ENCODE measurements at places on chromosomes 6 and 20.

- no peak for DNase-seq
These were observed 235.0 kb upstream of the GMDS start for GRCh38 chr6:2480267-2480966.

DNA sequence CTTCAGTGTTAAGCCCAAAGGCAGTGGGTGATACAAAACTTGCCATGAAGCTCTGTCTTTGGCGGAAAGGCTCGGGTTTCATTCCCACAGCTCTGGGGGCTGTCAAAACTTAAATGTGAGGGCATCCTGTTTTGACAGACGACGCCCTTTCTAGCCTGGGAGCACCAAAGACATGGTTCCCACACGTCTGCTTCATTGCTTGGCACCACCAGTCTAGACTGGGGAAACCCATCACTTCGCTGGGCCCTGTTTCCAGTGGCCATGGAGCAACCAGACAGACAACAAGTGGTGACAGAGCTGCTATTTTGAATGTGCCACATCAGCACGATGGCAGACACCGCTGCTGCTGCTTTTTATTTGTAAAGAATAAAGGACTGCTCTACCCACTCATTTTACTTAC, 127.5 kb downstream of the SASH1 start:
- DNase-seq, result no peak

GRCh38 chr20:61759286-61760065, 306.2 kb downstream of the TAF4 start:
- no peak for DNase-seq

DNA sequence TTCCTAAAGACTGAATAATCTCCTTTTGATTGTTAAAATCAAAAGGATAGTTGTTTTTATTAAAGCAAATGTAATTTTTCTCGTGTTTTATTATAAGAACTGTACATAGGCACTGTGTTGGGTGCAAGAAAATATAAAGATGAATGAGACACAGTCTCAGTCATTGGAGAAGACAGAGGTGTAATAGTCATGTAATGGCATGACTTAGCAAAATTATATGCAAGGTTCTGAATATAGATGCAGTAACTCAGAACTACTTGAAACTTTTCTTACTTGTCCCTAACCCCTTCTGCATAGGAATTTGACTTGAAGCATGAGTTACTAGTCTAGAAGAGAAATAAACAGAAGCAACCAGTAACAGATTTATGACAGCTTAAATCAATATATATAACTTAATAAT, 14.9 kb downstream of the WTAP start:
- DNase-seq, result no peak

- peak; percentile 32 for DNase-seq
These were observed 2.1 kb downstream of the PTPRT start for GRCh38 chr20:43187476-43188233.

GRCh38 chr20:31833130-31833930, 12.1 kb downstream of the FOXS1 start:
- DNase-seq, result peak; percentile 43

DNA sequence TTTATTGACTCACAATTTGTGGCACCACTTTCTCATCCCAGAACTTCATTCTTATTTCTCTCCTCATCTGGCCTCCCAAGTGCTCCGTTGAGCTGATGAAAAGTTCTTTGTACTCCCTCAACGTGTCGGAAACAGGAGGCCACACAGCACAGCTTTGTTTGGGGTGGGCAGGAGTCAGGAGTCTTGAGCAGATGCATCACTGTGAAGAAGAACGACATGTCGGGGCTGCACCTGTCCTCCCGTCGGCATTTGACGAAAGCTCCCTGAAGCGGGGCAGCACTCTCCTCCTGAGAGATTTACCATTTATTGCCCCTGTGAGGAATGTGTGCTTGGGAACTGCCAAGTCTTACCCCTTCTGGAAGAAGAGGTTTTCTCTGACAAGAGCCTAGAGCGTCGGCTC, 28.1 kb downstream of the TAF8 start:
- no peak for DNase-seq

Measured in T-helper 17 cell (primary cell).